Stimulated activated CD8-positive, alpha-beta memory T cell treated with anti-CD3 and anti-CD28 coated beads, Interleukin-2, amount 100 ng/mL, for 1 hour (primary cell): ENCODE measurements at places on chromosomes 13 and 19.

DNA sequence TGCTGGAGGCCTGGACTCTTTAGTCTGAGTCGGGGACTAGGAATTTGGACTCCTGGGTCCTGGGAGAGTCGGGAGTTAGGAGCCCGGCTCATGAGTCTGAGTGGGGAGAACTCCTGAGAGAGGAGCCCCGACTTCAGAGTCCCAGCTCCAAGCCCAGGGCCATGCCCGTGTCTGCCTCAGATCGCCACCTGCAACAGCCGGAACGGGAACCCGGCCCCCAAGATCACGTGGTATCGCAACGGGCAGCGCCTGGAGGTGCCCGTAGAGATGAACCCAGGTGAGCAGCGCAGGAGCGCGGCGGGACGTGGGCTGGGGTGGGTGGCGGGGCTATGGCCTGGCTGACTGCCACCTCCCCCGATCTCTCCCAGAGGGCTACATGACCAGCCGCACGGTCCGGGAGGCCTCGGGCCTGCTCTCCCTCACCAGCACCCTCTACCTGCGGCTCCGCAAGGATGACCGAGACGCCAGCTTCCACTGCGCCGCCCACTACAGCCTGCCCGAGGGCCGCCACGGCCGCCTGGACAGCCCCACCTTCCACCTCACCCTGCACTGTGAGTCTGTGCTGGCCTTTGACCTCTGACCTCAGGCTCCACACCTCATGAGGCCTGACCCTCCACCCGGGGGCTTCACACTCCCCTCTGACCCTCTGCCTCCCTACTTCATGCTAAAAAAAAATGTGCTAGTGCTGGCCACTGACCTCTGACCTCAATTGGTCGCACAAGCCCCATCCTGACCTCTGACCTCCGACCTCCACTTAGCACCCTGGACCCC is 4.4 kb downstream of the BCAM start:
- DNase-seq = no peak

DNA sequence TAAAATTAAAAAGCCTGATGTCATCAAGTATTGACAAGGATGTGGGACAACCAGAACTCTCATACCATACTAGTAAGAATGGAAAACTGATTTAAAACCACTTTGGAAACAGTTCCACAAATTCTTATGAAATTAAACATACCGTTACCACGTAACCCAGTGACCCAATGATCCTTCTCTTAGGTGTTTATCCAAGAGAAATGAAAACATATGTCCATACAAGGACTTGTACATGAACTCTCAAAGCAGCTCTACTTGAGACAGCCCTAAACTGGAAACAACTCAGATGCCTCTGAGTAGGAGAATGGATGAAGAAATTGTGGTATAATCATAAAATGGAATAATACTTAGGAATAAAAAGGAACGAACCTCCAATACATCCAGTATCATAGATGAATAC is 27.6 kb downstream of the SLC6A16 start:
- no peak for DNase-seq

- DNase-seq = no peak
Observed at GRCh38 chr13:106369091-106369490, 166.4 kb downstream of the EFNB2 start.

DNA sequence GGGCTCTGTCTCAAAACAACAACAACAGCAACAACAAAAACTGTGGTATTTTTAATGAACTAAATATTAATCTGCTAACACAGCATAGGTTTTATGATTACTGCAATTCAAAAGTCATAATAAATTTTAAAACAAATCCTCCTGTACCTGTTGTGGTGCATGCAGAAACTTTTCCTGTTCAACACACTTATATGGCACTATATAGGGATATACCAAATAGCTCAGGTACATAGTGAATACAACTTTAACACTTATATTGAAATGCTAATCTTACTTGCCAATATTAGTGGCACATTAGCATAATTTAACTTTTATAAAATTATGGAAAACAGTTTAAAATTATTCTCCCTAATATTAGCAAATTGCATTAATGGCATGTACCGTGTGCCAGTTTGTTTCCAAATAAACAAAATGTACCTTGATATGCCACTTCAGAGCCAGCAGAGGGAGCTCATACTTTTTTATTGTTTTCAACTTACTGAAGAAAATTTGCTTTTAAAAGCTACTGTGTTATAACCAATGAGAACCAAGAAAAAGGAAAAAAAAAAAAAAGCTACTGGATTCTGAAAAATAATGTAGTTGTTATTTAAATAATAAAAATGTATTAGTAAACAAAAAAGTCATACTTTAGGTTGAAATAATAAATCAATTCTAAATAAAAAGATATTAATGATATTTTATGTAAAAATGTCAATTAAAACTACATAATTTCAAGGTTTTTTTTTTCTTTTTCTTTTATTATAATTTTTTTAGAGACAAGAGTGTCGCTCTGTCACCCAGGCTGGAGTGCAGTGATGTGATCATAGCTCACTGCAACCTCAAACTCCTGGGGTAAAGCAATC is 18.0 kb upstream of the RBM26 start:
- DNase-seq = no peak

GRCh38 chr13:18992791-18993190 is 188.8 kb downstream of the TUBA3C start:
- DNase-seq = no peak

DNA sequence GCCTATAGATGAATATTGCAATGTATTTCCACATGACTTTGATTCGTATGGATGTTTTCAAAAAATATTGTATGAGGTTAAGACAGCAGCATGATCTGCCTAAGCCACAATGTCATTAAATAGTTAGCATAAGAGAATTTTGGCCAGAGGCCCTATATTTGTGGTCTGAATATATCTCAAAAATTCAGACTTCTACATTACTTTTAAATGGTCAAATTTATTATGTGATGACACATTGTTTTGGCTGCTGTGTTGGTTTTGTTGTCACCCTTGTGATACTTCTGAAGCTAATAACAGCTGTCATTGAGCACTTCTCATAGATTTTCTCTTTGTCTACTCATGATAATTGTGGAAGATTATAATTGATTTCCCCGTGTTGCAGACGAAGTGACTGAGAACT is 288.2 kb downstream of the MYO16 start:
- no peak for DNase-seq

DNA sequence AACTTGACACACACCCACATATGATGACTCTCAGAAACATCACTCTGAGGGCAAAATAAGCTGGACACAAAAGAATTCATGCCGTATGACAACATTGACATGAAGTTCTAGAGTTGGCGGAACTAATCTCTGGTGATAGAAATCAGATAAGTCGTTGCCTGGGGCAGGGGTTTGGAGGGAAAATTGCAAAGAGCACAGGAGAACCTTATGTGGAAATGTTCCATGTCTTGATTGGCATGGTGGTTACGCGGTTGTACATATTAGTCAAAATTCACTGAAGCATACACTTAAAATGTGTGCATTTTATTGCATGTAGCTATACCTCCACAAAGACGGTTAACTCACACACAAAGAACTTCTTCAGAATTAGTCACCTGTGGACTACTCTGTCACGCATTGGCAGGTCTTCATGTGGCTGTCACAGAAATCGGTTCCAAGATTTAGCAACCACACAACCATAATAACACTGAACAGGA is 137.8 kb upstream of the GJB6 start:
- no peak for DNase-seq

DNA sequence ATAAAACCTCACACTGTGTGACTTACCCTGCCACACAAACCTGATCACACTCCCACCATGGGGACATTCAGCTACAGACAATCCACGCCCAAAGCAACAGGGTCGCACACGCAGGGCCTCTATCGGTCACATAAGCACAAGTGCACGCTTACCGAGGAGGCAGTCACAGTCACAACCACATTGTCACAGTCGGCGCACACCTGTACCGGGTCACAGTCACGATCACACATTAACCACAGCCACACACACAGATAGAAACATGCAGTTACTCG is 579 bp downstream of the ZNF566 start:
- no peak for DNase-seq

GRCh38 chr13:23790577-23791170 is 98.5 kb downstream of the MIPEP start:
- DNase-seq = no peak

DNA sequence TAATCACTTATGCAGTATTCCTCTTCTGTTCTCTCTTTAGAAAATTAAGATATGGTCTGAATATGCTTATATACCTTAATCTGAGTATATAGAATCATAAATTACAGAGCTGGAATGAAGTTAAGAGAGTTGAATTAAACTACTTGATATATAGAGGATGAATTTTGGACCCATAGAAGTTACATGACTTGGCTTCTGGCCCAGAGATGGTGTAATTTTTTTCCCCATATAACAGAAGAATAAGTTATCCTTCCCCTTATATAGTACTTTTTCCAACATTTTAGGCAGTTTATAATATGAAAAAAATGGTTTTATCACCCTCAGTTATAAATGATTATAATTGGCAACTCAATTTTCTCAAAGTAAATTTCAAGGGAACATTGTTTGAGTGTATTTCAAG is 616.3 kb downstream of the TBC1D4 start:
- no peak for DNase-seq

GRCh38 chr13:112700291-112701060 is 10.6 kb downstream of the ATP11A start:
- DNase-seq = no peak

DNA sequence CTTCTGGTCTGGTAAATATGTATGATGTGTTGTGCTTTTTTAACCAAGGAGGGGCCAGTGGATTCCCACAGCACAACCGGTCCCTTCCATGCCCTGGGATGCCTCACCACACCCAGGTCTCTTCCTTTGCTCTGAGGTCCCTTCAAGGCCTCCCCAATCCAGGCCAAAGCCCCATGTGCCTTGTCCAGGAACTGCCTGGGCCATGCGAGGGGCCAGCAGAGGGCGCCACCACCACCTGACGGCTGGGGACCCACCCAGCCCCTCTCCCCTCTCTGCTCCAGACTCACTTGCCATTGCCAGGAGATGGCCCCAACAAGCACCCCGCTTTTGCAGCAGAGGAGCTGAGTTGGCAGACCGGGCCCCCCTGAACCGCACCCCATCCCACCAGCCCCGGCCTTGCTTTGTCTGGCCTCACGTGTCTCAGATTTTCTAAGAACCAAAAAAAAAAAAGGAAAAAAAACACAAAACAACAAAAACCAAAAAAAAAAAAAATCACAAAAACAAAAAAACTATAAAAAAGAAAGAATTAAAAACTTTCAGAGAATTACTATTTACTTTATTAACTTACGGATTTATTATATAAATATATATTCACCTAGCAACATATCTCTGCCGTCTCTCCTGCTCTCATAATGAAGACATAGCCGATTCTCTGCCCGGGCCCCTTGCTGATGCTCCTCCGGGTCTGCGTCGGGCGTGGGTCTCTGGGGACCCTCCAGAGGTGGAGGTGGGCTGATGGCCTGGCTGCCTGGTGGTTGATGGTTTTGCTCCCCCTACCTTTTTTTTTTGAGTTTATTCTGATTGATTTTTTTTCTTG is 14.4 kb downstream of the CAPN12 start:
- peak; percentile 67 for DNase-seq

GRCh38 chr13:78600280-78600883 is 3.0 kb downstream of the POU4F1 start:
- DNase-seq = no peak

DNA sequence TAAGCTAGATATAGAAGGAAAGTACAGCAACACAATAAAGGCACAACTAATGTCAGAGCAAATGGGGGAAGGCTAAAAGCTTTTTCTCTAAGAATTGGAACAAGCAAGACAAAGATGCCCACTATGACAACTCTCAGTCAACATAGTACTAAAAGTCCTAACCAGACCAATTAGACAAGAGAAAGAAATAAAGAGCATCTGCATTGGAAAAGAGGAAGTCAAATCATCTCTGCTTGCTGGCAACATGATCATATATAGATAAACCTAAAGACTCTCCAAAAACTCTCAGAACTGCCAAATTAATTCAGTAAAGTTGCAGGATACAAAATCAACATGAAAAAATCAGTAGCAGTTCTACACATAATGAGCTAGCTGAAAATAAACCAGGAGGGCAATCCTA is 542.0 kb downstream of the DIAPH3 start:
- DNase-seq = no peak

- no peak for DNase-seq
Observed at GRCh38 chr19:7902796-7903243, 857 bp upstream of the MAP2K7 start.

DNA sequence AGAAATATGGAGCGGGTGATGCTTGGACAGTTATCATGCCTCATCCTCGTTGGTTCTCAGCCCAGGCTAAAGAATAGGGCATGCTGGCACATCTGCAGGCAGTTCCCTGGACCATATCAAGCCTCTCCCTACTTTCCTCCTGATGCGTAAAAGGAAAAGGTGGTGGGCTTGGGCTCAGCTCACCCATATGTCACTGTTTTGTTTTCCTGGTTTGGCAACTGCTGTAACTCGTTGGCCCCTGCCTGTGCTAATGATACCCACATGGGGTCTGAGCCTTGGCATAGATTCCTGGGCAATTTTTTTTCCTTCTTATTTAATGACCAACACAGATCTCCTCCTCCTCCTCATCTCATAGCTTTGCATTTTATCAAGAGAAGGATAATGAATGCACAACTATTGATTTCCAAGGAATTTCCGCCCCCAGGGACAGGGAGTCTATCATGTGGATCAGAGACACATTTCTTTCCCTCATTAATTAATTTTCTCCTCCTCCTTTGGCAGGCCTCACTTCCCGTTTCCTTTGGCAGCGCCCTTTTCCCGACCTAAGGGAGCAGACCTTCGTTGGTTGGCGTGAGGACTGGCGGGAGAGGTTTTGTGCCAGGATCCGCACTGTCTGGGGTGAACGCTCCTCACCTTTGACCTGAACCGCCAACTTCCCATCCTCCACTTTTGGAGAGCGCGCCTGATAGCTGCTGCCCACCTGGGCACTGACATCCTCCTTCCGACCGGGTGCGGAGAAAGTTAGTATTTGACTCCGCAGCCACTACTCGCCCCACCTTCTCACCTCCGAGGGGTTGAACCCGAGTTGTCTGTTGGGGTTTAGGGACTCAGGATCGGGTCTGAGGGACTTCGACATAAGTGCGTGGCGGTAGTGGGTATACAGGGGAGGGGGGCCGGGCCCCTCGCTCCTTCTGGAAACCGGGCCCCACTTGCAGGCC is 3.4 kb upstream of the POU4F1 start:
- no peak for DNase-seq

GRCh38 chr13:38602266-38602665 is 84.6 kb upstream of the FREM2 start:
- no peak for DNase-seq

- DNase-seq = no peak
Observed at GRCh38 chr13:103066781-103067345, 646 bp upstream of the SLC10A2 start.

- no peak for DNase-seq
Observed at GRCh38 chr19:1315470-1316166, 29.9 kb downstream of the EFNA2 start.

- no peak for DNase-seq
Observed at GRCh38 chr19:10701955-10702525, 801 bp downstream of the QTRT1 start.

GRCh38 chr19:31174948-31175347 is 174.3 kb downstream of the TSHZ3 start:
- DNase-seq = no peak

- no peak for DNase-seq
Observed at GRCh38 chr13:73337532-73337931, 278.7 kb downstream of the KLF5 start.

GRCh38 chr19:45922281-45922680 is 7.7 kb upstream of the NANOS2 start:
- DNase-seq = no peak
